Omental fat pad (tissue), 4 donors: ENCODE measurements at places on chromosomes 11 and 22.

DNA sequence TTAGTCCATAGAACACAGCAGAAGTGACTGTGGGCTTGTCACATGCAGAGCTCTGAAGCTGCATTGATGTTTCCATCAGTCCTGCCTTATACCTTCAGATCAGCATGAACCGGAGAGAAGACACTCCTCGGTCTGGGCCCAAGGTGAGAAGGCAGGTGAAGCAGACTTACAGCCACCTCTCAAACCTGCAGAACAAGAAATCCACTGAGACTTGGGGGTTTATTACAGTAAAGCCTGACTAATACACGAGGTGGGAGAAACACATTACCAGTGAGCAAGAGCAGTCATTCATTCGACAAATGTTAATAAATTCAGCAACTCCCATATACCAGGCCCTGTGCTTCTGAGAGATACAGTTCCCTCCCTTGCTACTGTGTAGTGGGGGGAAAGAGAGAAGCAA, 279.0 kb downstream of the DDX10 start:
- DNase-seq, result no peak

GRCh38 chr22:48299801-48300200, 1527.9 kb downstream of the BRD1 start:
- DNase-seq, result no peak

DNA sequence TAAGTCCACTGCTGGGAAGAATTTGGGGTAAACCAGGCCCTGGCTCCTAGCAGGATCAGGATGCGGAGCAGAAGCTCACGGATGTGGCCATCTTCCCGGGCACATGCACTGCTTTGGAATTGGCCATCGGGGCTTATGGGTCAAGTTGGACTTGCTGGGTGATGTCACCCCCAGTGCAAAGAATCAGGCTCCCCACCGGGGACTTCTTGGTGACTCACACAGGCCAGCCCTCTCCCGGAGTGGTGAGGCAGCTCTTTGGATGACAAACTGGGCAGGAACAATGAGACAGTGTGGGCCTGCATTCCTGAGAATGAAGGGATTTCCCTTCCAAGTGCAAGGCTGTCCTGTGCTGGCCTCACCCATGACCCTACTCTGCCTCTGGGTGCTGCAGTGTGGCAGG, 128.8 kb upstream of the ANO1 start:
- DNase-seq, result no peak

DNA sequence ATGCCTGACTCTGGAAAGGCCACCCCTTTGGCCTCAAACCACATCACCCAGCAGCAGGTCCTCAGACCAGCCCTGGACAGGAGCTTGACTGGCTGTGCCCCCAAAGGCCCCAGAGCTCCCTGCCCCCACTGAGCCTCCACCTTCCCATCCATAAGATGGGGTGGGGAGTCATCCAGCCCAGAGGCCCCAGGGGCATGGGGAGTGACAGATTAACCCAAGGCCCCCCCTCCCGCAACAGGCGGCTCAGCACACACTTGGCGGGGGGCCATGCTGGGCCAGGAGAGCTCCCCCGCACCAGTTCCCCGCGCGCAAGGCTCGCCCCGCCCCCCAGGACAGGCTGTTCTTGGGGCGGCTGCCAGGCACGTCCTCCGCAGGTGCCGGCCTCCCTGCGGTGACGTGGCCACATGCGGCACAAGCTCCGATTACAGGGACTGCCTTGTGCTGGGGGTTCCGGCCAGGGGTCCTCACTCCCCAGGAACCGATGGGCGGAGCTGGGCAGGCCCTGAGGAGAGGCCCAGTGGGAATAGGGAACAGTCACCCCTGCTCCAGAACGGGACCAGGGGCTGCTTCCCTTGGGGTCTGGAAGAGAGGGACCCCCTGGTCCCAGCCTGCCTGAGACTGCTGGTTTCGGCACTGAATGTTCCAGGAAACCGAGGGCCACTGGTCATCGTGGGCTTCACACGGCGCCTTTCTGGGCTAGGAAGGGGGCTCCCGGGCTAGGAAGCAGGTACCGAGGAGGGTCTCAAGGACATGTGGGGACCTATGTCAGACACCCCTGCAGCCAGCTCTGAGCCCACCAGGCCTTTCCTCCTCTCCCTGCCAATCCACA, 5.1 kb upstream of the CDKN1C start:
- peak; percentile 64 for DNase-seq

GRCh38 chr11:66278363-66279091, 552 bp downstream of the CNIH2 start:
- no peak for DNase-seq

GRCh38 chr22:43310311-43310710, 32.9 kb downstream of the SCUBE1 start:
- no peak for DNase-seq

GRCh38 chr11:128643661-128644317, 50.1 kb upstream of the FLI1 start:
- no peak for DNase-seq

DNA sequence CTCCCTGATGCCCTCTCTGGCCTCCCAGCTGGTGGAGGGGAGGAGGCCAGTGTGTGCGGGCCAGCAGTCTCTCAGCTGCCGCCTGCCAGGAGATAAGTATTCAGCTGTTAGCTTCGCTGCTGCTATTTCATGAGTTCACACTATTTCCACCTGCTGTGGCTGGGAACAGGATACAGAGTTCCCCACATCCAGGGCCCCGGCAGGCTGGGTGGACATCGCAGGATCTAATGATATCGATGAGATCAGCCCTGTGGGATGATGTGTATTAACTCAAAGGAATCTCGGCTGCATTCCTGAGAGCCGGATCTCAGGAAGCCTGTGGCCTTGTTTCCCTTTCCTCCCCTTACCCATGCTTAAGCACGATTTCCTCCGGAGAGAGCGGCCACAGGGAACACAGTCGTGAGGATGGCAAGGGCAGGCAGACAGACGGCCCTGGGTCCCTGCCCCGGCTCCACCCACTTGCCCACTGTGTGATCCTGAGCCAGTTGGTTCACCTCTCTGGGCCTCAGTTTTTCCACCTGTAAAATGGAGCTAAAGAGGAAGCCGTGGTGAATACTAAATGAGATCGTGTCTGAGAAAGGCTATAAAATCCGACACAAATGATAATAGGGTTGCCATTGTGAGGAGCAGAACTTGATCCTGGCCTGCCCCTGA, 6.5 kb upstream of the PVALB start:
- no peak for DNase-seq

DNA sequence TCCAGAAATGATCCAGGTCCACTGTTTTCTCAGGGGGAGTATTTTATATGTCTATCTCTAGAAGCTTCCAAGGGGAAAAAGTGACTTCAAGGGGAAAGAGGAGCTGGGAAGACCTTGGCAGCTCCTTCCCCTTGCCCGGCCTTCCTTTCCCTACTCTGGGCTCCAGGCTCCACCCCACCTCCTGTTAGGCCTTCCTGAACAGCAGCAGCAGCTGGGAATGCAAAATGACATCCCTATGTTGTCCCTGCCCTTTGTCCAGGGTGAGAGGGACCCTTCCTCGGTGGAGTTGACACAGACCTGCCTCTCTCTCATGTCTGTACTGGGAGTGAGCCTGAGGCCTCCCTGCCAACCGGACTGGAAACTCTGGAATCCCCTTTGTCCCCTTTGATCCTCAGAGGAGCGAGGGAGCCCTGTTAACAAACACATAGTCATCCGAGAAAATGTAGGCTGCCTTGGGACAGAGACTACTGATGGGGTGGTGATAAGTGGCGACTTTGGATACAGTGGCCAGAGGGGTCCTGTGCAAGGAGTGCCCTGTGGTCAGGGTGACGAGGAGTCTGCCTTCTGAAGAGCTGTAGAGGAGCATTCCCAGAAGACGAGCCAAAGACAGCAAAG, 9.0 kb upstream of the MALAT1 start:
- no peak for DNase-seq

DNA sequence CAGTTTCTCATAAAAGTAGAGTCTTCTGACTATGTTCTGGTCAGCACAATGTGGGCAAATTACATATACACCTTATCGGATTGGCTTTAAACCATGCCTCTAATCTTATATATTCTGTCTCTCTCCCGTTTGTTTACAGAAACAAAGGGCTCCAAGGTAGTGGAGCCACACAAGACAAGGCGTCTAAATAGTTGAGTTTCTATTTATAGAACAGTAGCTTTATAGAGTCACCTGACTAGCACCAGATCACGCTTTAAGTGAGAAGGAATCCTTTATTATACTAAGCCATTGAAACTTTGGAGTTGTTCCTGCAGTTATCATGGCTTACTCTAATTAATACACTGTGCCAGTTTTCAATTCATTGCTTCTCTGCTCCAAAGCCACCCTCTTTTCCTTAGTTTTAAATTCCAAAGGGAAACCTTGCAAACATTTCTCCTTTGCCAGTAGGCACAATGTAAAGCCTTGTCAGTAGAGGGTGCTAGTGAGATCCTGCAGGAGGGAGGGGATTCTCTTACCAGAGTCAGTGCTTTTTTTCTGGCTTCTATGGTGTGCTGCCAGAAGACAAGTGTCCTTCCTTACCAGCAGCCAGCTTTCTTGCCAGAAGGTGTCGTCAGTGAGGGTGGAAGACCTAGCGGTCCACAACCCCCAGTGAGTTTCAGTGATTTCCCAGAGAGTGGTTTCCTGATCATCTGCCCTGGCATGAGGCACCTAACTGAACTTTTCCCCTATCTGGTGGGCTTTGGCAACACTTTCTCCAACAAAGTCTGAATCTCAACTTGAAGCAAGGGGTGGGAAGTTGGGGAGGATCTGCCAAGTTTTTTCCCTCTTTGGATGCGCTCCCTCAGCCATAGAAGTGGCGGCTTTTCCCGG, 71.7 kb downstream of the RAB38 start:
- no peak for DNase-seq

GRCh38 chr11:73306069-73306841, 1.8 kb upstream of the ARHGEF17 start:
- no peak for DNase-seq

GRCh38 chr11:3123761-3124733, 41.1 kb downstream of the OSBPL5 start:
- peak; percentile 77 for DNase-seq
